Inflammatory macrophage treated with lipopolysaccharide for 4 hours (primary cell): ENCODE measurements at places on chromosomes 2 and 18.

DNA sequence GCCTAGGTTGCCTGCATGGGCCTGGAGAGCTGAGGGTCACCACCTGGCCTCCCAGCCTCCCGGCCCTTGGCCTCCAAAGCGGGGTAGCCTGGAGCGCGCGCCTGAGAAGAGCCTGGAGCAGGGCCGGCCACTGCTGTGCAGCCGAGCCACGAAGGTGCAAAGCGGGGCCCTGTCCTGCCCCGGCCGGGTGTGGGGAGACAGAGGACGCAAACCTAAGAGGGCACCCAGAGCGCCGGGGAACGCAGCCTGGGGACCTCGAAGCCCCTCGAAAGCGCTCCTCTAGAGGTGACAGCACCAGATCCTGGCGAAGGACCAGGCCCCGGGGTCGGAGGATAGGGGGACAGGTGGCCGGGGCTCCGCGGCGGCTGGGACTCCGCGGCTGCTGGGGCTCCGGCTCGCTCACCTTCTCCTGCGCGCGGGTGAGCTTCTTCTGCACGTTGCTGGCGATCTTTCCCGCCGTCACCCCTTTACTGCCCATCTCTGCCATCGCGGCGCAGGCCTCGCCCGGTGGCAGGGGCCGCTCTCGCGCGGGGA lies 430 bp downstream of the BIN1 start:
- DNase-seq = no peak

DNA sequence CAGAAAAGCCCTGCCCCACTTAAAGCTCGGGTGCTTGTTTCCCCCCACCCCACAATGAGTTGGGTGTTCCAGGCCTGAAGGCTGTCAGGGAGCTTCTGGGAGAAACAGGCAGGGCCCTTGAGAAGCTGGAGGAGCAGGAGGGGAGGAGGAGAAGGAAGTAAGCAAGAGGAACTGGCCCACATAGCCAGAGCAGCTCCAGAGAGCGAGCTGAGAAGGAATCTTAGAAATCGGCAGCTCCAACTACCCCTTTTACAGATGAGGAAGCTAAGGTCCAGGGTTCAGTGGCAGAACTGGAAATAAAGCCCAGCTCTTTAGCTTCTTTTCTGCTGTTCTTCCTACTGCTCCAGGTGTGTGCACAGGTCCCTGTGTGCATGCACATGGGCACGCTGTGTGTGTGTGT lies 12.7 kb upstream of the KCNK3 start:
- peak; percentile 64 for DNase-seq

GRCh38 chr18:7174344-7175095 lies 56.4 kb upstream of the LRRC30 start:
- DNase-seq = peak; percentile 1

DNA sequence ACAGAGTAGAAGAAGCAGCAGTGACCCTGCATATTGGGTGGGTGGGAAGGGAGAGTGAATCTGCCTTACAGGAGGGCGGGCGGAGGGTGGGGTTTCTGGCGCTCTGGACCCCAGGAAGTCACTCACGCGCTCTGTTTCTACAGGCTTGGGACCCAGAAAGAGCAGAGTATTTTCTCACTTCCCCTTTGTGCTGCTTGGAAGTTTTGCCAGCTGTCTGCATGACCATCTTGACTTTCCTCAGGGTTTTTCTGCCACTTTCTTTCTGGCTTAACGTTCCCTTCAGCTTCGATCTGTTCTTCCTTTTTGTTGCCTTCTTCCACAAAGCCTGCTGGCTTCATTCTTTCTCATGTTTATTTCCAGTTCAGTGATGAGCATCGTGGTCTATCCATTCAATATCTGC lies 383.1 kb downstream of the GALR1 start:
- no peak for DNase-seq

DNA sequence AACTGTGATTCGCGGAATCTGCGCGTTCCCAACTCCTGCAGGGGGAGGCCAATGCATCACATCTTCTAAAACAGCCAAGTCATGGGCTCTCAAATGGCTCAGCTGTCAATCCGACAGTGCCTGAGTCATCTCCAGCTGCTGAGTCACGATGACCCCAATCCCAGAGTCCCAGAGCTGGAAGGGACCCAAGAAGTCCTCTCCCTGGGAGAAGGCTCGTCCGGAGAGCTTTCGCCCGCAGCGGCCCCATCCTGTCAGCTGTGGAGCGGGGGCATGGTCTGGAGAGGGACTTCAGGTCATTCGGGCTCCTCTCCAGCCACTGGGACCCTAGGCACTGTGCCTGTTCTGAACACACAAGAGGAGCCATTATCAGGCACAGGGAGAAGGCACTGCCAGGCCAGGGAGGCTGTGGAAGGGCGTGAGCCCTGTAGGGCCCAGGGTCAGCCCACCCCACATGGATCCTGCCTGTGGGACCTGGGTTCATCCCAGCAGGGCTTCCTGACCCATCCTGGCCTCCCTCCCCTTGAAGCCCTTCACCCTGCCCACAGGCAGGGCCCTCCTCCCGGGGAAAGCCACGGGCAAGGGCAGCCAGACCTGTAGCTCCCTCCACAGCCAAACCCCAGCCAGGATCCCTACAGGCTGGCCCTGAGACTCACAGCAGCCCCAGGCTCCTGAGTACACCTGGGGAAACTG lies 47.6 kb upstream of the GPC1 start:
- no peak for DNase-seq

GRCh38 chr2:37325625-37326071 lies 1.0 kb upstream of the PRKD3 start:
- peak; percentile 34 for DNase-seq

GRCh38 chr2:196737046-196737445 lies 62.4 kb downstream of the GTF3C3 start:
- no peak for DNase-seq

DNA sequence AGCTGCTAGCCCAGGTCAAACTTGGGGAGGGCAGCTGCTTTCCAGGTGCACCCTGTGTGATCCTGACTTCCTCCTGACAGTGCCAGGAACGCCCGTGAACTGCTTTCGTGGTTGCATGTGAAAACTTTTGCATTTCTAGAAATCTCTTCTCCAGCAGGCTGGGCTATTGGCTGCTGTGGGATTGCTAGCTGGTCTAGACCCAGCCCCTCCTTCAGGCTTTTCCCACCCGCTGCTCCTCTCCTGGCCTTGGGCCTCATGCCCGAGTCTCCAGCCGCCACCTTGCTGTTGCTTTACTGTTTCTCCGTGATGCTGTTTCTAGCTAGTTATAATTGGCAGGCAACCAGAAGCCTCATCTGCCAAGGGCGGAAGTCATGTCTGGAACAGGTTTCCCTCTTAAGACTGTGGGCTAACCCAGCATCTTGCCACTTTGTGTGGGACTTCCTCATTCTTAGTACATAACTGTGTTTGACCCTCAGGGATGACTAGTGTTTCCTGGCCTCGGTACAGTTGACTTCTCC lies 27.0 kb upstream of the MGAT4A start:
- DNase-seq = peak; percentile 93

DNA sequence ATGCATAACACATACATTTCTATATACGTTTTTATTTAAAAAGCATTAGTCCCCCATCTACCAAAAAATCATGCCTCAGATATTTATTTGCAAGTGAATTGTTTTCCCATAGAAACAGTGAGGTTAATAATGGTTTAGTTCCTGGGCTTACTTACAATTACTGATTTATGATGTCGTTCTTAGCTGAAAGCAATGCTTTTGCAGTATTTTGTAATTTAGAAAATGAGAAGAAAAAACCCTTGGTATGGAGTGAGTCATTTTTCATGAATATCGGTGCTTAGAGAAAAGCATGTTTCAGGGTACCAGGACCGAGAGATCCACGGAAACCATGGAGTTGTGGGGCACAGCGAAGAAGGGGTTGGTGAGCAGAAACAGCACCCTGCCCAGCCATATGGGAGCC lies 12.0 kb upstream of the CDK15 start:
- DNase-seq = no peak

DNA sequence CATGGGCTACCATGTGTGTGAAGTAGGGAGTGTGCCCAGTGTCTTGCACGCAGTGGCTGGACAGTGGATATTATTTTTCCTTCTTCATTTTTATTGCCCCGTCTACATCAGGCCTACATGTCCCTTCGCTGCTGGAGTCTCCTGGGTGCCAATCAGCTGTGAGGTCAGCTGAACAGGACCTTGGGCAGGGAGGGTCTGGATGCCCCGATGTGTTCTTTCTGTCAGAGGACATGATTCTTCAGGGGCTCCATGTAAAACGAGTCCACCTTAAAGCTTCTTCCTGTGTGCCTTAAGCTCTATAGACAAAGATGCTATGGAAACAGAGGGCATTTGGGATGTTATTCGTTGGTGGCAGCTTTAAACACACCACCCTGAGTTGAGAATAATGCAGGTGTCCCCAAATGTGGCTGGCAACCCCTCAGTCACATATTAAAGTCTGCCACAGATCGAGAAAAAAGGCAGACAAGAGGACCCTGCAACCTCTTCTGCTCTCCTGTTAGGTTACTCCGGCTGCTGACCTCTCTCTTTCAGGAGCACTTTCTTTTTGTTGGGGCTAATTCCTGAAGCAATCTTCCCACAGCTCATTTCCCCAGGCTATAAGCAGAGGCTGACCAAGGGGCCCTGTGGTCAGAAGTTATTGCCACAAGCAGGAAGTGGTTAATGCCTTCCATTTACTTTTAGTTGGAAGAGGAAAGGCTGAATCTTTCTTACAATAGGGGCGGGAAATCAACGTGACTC lies 20.0 kb downstream of the GREB1 start:
- DNase-seq = peak; percentile 75

DNA sequence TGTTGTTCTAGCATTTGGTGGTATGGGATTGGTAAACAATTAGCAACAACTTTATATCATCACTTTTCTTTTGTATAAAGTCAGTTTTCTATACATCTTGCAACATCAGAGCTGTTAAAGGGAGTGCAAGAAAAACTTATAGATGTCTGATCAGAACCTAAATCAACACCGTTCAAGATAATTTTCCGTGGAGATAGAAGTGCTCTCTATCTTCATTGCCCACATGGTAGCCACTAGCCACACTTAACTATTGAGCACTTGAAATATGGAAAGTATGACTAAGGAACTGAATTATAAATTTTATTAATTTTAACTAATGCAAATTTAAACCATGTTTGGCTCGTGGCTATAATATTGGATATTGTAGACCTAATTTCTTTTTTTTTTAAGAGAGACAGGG lies 5.2 kb downstream of the TTC27 start:
- DNase-seq = no peak

- no peak for DNase-seq
These were observed 5.7 kb downstream of the PTPRM start for GRCh38 chr18:7572822-7573221.

DNA sequence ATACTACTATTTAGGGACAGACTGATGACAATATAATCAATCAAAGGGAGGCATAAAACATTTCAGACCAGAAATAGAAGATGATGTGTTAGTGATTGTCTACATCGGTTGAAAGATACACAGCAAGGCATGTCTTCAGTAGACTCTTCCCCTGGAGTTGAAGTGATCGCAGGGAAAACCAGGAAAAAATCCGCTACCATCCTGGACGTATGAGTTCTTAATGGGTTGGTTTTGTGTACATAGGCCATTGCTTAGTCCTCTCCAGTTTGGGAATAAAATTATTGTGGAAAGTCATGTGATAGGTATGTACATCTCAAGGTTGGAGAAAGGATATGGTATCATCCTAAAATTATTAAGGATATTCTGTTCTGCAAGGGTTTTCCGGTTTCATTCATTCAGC lies 4.3 kb downstream of the APCDD1 start:
- no peak for DNase-seq

DNA sequence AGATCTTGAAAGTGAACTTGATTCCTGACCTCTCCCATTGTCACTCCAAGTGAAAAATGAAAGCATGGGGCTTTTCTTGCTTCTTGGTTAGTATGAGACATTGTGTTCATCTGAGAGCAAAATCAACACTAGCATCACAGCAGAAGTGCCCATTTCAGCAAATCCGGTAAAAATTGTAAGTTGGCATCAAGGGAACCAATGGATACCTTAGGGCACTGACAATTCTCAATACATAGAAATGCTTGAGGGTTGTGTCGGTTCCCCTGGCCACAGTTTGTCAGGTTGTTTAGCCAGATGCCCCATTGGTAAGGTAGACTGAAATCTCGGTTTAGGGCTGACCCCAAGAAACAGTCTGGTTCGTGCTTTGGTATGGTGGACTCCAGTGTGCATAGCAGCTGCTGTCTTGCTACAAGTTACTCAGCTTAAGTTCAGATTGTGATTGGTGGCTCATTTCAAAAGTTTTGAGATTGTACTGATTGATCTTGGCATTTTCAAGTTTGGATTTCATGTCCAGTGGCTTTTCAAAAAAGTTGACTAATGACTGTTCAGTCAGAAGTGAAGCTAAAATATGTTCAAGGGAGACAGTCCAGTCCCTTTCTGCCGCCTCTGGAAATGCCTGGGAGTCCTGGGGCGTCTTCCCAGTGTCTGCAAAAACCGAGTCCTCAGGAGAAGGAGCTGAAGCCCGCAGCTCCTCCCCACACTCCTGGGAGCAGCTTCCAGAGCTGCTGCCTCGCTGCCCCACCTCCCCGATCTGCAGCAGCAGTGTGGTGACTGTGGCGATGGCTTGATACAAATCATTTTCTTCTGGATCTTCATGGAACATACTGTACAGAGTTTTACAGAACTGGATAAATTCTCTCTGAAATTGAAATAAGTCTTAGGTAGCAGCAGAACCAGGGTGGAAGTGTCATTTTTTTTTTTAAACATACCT lies 5.6 kb downstream of the RPL31 start:
- no peak for DNase-seq

DNA sequence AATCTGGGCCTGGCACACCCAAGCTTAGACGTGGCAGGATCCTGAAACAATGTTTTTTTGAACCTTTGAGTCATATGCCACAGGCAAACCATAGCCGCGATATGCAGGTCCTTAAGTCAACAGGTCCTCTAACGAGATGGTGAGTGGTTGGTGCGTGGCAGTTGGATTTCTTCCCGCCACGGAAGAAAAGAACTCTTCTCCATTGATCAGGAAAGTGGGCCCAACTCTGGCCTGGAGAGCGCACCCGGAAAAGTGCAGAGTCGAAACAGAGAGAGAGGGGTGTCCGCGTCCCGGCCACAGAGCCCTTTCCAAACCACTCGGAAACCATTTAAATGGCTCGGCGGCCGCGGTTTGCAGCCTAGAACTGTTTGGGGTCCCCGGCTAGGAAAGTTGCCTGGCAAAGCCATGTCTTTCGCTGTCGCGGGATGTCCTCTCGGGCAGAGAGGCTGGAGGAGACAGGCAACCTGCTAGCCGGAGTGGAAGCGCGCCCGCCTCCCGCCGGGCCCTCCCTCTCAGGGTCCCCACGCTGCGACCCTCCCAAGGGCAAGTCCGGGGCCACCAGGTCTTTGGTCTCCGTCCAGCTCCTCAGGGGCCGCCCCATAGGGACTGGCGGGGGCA lies 777 bp downstream of the GALNT3 start:
- no peak for DNase-seq

DNA sequence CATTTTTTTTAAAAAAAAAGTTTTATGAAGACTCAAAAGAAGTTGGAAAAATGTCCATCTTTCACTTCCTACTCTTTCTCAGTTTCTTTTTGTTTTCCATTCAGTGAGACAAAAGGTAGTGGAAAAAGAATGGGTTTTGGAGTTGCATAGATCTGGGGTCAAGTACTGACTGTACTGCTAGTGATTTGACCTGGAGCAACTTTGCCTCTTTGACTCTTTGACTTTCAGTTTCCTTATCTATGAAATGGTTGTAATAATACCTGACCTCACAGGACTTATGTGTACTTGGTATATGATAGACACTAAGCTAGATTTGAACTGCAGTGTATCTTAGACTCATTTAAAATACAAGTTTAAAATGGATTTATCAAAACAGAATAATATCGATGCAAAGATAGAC lies 3.5 kb upstream of the KCNE4 start:
- DNase-seq = no peak
